ENCODE measurements at places on chromosomes 3 and 15. TPM values are rescaled to one million over a fixed set of nuclear protein-coding genes. Genes with fewer than 3 reads are reported as not detected.
A peak's percentile ranks its signal among the peaks of the same experiment; 100 is the strongest.

The BMF gene
- 112 TPM for total RNA-seq

The WDR72 gene
- 2.0 TPM for total RNA-seq

The ARNT2 gene
- total RNA-seq = 22.4 TPM

The ARIH2 gene
- total RNA-seq = 84.4 TPM

The UBA3 gene
- 55.4 TPM for total RNA-seq

The CHRD gene
- total RNA-seq = 6.4 TPM

The ACSBG1 gene
- total RNA-seq = 0.71 TPM

DNA sequence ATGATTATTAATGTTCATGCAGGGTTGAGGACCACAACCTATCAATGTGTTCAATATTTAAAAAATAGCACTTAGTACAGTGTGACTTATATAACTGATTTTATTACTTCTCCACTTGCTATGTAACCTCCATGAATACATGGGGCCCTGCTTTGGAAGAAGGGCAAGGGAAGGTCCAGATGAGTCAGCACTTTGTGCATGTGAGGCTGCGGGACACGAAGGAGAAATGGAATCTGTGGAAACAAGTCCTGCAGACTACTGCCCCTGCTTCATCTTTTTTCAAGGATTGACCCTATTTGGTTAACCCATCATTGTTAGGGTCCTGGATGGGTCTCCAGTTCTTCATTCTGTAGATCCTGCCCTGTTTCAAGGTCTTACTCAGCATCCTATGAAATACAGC is 1.6 kb downstream of the NXPE3 start:
- H3K4me3 ChIP-seq = peak overlapping the region; percentile 95
- H3K27ac ChIP-seq = no peak overlapping the region

DNA sequence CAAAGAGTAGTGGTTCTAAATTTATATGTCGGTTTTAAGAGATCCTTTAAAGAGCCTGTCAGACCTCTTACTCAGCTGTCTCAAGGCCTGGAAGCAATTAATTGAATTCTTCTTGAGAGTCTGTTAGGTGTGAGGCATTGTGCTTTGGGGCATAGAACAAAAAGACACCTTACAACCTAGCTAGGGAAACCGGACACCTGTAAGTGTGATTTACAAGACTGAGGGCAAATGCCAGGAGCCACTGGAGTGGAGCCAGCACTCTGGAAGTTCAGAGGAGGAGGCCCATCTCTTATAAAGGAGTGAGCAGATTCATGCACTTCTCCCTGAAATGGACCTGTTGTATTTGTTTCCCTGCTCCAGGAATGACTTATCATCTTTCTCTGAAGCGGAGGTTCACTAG is 97.7 kb upstream of the NUDT16 start:
- peaks cover 9% of the 10 kb centered on the region for H3K27me3 ChIP-seq
- H3K36me3 ChIP-seq = no peaks in the 10 kb centered on the region
- no peak for DNase-seq
- no peaks in the 10 kb centered on the region for H3K4me1 ChIP-seq

GRCh38 chr3:119294696-119295671 is 801 bp downstream of the ARHGAP31 start:
- DNase-seq = no peak
- H3K27me3 ChIP-seq = peaks cover 10% of the 10 kb centered on the region
- peaks cover 37% of the 10 kb centered on the region for H3K4me1 ChIP-seq
- peak overlapping the region; percentile 83 for H3K27ac ChIP-seq

GRCh38 chr15:85886309-85886811 is 91.6 kb upstream of the KLHL25 start:
- DNase-seq = no peak
- no peaks in the 10 kb centered on the region for H3K4me1 ChIP-seq
- H3K4me3 ChIP-seq = no peak overlapping the region
- no peak overlapping the region for H3K27ac ChIP-seq
- H3K36me3 ChIP-seq = no peaks in the 10 kb centered on the region
- peaks cover 22% of the 10 kb centered on the region for H3K27me3 ChIP-seq

DNA sequence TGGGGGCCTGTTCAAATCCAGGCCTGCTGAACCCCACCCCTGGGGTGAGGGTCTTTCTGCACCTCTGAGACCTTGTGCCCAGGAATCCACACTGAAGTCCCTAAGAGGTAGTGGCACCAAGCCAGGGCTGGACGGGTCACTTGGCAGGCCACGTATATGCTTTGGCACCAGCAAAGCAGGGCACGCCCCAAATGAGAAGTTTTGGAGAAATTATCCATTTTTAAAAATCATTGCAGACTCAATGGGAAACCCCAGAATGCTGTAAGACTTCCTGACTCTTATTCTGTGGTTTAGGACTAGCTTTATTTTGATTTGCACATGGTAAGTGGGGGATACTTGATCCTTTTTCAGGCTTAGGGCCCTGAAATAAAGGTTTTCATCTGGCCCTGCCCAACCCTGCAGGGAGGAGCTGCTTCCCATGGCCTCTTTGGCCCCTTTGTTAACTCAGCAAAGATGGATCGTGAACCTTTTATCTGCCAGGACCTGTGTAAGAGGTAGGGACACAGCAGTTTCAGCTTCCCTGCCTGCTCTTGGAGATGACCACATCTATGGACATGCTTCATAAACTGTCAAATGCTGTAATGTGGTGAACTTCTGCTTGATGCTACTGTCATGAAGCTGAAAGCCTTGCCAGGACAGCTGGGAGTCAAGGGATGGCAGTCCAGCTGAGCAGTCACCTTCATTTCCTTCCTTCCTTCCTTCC is 88.0 kb downstream of the HMG20A start:
- H3K36me3 ChIP-seq = no peaks in the 10 kb centered on the region
- H3K4me3 ChIP-seq = no peak overlapping the region
- H3K27ac ChIP-seq = no peak overlapping the region
- peaks cover 54% of the 10 kb centered on the region for H3K4me1 ChIP-seq
- no peaks in the 10 kb centered on the region for H3K27me3 ChIP-seq

DNA sequence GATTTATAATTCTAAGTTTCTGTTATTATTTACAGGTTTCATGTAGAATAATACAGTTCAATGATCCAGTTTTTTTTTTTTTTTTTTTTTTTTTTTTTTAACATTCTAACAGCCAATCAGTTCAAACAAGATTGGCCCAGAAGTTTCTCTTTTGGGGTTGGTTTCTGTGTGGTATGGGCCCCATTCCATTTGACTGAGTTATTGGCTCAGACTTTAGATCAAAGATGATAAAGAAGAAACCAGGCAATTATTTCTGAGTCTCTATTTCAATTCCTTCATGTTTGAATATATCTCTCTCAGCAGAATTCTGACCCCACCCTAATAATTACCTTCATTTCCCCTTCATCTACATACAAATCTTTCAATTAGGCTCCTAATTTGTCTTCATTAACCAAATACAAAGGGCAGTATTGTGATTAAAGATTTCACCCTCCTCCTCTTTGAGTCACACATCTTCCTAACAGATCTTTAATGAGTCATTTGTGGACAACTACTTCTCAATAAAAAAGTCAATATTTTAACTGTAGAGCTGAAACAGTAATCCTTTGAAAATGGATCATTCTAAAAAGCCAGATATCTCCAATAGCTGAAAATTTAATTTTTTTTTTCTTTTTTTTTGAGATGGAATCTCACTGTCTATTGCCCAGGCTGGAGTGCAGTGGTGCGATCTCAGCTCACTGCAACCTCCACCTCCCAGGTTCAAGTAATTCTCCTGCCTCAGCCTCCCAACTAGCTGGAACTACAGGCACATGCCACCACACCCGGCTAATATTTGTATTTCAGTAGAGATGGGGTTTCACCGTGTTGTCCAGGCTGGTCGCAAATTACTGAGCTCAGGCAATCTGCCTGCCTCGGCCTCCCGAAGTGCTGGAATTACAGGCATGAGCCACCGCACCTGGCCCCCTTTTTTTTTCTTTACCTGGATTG is 878.8 kb downstream of the NAALADL2 start:
- DNase-seq = no peak
- peaks cover 7% of the 10 kb centered on the region for H3K36me3 ChIP-seq
- no peak overlapping the region for H3K4me3 ChIP-seq
- peaks cover 12% of the 10 kb centered on the region for H3K4me1 ChIP-seq
- H3K27ac ChIP-seq = no peak overlapping the region

DNA sequence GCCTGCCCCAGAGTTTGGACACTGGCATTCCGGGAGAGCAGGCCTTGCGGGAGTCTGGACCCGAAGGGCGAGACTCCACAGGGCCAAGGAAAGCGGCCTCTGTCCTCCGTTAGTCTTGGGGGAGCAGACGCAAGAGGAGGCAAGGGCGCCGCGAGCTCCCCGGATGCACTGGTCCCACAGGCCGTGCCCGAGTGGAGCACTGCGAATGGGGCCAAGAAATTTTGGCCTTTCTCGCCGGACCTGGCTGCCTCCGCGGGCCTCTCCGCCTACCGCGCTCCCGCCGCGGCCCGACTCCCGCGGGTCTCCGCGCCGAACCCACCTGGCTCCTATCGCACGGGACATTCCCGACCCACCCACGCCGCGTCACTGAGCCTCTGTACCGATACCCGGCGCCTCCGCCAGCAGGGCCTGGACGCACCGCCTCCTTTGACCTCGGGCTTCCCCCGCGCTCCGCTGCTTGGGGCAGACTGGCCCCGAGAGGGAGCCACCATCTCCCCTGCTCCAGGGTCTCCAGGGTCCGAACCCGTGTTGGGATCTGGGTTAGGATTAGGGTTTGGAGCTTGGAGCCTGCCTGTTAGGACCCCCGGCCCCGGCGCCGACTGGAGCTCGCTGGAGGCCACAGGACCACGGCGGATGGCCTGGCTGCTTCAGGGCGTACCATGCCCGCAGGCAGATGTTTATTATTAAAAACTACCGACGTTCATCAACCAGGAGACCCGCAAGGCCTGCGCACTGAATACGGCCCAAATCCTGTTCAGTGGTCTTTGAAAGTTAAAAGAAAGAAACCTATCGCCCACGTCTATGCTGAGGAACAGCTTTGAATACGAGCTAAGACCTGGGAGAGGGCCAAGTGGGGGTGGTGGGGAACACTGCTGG is 11.7 kb downstream of the SHOX2 start:
- H3K4me1 ChIP-seq = peaks cover 17% of the 10 kb centered on the region
- no peak for DNase-seq
- H3K27ac ChIP-seq = no peak overlapping the region
- no peaks in the 10 kb centered on the region for H3K36me3 ChIP-seq
- peaks cover 100% of the 10 kb centered on the region for H3K27me3 ChIP-seq

DNA sequence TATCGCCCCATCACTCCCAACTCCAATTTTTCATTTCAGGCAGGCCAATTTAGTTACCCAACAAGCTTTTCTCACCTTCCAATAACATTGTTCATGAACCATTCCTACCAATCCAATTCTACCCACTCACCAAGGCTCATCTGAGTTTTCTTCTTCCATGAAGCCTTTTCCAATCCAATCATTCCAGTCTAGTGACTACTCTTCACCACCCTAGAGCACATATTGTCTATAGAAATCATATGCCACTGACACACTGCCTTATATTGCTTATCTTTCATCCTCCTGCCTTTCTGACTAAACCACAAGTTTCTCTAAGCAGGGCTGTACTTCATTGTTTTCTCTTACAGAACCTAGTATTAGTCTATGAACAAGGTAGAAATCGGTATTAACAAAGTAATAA is 11.4 kb downstream of the CCDC14 start:
- no peak for DNase-seq
- no peak overlapping the region for H3K4me3 ChIP-seq
- no peaks in the 10 kb centered on the region for H3K27me3 ChIP-seq
- H3K27ac ChIP-seq = no peak overlapping the region
- peaks cover 45% of the 10 kb centered on the region for H3K36me3 ChIP-seq

All from type B pancreatic cell (in vitro differentiated cells).